ENCODE measurements at places on chromosomes 3 and 15.

- DNase-seq: peak; percentile 50
Observed at GRCh38 chr3:51371943-51372557, 13.0 kb upstream of the MANF start.

- DNase-seq: no peak
Observed at GRCh38 chr3:129276385-129276784, 2.3 kb upstream of the HMCES start.

GRCh38 chr3:149519912-149520311 is 45.4 kb downstream of the TM4SF4 start:
- DNase-seq: no peak

- DNase-seq: no peak
Observed at GRCh38 chr3:50388016-50388719, 28.8 kb upstream of the TMEM115 start.

- no peak for DNase-seq
Observed at GRCh38 chr15:63677778-63678177, 80.6 kb downstream of the FBXL22 start.

GRCh38 chr3:168161696-168162095 is 66.0 kb upstream of the GOLIM4 start:
- DNase-seq: no peak

DNA sequence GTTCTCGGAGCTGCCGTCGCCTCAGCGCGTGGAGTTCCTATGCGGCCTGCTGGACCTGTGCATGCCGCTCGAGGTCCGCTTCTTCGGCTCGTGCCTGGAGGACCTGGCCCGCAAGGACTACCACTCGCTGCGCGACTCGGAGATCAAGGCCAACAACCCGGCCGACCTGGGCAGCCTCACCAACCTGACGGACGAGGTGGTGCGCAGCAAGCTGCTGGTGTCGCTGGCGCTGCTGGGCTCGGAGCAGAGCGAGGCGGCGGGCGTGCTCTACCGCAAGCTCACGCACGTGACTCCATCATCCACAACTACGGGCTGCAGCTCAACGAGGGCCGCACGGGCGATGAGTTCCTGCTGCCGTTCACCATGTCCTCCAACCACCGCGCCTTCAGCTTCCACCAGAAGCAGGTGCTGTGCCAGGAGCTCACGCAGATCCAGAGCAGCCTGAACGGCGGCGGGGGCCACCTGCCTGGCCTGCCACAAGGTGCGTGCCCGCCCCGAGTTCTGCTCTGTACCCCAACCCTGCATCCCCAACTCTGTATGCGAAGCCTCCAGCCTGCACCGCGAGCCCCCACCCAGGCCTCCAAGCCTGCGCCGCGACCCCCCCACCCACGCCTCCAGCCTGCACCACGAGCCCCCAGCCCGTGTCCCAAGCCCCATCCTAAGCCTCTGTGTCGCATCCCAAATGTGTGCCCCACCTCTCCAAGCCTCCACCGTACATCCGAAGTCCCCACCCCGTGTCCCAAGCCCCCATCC is 178.2 kb downstream of the OR4M2 start:
- no peak for DNase-seq

- no peak for DNase-seq
Observed at GRCh38 chr3:142576792-142577191, 1.7 kb downstream of the ATR start.

DNA sequence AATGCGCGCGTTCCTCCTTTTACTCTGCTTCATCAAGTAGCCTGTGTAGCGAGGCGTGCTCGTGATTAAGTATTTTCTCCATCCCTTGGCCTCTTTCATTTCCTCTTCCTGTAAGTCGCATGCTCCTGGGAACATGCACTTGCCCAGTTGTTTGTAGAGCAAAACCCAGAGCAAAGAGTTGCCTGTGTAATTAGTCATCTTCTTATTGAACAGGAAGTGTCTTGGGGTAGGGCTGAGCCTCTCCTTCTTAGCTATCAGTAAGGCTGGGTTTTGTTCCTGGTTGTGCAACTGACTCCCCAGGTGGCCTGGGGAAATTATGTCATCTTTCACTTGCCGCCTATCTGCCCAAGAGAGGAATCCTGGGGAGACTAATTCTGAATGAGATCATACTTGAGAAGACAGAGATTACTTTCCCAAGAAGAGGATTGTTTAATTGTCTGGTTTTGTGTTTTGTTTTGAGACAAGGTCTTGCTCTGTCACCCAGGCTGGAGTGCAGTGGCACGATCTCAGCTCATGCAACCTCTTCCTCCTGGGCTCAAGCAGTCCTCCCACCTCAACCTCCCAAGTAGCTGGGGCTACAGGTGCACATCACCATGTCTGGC is 14.9 kb downstream of the LIPH start:
- DNase-seq: peak; percentile 100

DNA sequence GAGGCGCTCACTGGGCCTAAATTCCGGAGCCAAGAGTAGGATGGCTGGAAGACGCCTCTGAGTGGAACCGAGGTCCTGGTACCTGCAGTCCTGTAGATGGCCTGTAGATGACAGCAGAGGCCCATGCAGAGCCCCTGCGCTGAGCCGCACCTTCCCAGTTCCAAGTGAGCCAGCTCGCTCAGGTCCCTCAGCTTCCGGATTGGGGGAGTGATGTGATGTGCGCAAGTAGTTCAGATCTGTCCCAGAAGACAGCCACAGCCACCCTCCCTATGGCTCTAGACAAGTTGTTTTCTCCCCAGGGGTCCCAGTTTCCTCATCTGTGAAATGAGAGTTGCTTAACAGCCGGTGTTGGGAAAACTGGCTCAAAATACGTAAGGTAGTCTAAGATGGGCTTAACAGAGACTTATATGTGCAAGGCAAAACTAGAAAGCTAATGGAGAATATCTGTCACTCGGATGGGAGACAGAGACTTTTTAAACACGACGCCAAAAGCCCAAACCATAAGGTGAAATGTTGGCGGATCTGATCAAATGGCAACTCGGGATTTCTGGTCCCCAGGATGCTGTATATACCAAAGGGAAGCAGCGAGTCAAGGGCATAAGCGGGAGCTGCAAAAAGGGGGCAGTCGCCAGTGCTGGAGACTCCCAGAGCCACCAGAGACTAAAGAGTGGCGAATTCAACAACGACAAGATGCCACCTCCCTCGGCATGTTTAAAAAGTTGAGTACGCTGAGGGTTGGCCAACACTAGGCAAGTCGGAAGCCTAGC is 765 bp upstream of the MAPKAPK3 start:
- peak; percentile 71 for DNase-seq

DNA sequence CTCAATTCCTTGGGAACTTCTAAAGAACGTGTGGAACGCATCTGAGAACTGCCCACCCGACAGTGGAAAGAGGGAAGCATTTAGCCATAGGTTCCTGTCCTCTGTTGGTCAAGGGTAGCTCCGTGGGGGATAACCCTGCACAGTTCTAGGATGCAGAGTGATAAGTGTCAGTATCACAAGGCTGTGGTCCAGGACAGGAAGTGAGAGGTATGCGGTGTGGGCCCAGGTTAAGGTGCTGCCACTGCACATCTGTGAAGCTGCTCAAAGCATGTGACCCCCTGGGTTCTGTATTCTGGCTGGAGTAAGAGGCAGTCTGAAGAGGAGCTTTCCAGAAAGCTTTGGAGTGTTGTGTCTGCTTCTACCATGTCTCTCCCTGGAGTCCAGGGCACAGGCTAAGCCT is 51.7 kb upstream of the HES1 start:
- no peak for DNase-seq

- no peak for DNase-seq
Observed at GRCh38 chr3:177145381-177145780, 51.9 kb downstream of the TBL1XR1 start.

DNA sequence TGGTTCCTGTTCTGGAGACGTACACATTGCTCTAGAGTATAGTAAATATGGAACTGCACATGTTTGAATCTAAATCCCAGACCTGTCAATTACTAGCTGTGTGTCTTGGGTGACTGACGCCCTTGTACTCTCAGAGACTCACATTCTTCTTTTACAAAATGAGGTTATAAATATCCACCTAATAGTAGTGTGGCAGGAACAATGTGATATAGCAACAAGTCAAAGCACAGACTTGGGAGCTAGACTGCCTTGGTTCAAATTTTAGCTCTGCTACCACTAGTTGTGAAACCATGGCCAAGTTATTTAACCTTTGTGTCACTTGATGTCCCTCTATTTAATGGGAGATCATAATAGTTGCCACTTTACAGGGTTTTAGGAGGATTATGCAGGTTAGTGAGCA is 245.6 kb downstream of the CPNE4 start:
- DNase-seq: no peak

- no peak for DNase-seq
Observed at GRCh38 chr3:112802338-112802737, 44.3 kb downstream of the CD200R1L start.

DNA sequence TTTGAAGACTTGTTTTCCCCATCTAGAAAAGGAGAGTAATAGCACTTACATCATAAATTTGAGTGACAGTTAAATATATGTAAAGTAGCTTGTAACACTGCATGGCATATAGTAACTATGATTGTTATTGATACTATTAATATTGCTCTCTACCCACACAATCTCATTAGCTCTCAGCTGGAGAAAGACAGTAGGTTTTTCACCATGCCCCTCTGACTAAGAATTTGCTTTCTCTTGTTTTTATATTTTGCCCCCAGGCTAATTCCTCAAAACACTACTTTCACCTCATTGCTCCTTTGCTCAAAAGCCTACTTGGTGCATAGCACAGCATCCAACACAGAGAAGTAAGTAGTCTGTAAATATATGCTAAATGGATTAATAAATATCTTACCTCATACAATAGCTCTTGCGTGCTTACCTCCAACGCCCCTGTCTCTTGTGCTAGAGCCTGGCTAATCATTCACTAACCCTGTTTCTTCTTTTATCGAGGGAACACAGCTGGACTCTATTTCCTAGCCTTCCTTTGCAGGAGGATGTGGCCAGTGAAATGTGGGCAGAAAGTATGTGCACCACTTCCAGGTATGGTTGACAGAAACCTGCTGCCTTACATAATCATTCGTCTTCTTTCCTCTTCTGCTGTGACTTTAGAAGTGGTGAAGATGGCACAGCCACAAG is 190.0 kb downstream of the PLCH1 start:
- no peak for DNase-seq

DNA sequence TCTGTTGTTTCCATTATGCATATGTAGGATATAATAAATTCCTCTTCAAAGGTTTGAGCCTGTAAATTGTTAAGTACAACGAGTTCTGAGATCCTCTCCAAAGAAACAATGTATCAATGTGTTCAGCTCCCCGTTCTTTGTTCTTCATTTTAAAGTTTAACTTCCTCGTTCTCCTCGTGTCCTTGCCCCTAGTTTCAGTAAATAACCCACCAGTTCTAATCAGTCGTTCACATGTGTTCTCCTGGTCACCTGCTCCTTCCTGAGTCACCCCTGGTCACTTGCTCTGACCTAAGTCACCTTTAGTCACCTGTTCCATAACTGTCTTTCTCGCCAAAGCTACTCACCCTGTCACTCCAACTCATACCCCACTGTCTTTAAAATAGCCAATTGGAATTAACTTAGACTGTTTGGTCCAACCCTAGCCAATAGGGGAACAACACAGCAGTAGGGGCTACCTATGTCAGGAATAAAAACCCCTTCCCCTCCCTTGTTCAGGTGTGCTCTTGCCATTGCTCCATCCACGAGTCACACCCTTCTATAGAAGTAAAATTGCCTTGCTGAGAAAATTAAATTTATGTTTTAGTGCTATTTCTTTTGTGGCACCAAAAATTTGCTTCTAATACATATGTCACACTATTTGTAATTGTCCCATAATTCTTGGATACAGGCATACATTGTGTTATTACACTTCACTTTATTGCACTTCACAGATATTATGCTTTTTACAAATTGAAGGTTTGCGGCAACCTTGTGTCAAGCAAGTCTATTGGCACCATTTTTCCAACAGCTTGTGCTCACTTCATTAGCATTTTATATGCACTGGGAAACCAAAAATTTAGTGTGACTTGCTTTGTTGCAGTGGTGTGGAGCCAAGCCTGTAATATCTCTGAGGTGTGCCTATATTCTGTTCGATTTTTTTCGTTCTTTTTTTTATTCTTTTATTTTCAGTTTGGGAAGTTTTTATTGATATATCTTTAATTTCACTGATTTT is 15.3 kb upstream of the MCF2L2 start:
- no peak for DNase-seq

- DNase-seq: no peak
Observed at GRCh38 chr15:79065706-79066376, 24.7 kb downstream of the RASGRF1 start.

DNA sequence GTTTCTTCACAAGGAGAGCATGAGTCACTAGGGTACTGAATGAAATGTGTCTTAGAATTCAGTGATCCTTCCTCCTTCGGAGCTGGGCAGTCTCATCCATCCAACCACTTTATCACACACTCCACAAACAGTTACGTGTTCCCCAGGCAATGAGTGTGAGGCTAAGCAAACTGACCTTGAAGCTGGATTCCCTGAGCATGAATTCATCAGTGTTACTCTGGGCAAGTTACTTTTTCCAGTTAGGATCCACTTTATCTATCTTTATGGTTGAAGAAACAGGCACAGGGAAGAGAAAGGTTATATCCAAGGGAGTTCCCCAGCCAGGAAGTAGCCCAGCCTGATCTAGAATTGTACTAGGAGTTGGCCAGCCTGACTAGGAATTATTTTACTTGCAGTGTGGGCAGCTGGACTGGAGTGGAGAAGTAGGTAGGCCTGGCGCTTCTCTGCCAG is 17.1 kb upstream of the GCNT3 start:
- DNase-seq: peak; percentile 92

DNA sequence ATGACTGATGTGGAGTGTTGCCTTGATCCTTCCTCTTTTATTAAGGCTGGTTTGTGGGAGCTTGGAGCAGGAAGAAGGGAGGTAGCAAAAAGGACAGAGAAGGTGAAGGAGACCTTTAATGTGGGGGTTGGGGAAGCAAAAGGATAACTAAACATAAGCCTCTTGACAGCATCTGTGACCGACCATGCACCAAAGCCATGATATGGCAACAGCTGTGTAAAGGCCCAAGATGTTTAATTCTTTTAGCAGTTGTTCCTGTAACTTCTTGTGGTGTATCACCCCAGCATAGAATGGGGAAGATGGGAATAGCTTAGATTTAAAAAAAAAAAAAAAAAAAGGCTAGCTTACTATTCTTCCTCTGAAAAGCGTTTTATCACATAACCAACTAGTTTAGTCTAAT is 194.7 kb downstream of the KLHL25 start:
- no peak for DNase-seq

DNA sequence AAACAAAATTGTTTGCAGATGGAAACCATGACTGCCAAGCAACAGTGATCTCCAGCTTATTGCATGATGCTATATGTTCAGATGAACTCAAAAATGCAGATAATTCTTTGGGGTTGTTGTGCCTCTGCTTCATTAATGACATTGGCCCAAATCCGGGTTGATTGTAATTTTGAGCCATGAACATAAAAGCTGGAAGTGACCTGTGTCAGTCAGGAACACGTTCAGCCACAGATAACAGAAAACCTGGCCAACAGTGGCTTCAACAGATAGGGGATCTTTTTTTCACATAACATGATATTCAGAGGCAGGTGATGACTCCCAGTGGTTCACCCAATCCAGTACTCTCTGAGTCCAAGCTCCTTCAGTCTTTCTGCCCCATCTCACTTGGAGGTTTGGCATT is 76.9 kb upstream of the EIF1B start:
- DNase-seq: no peak

Measured in PC-9 (cell line).